ENCODE measurements at places on chromosomes 13 and 19.

- no peak for DNase-seq
Measured at GRCh38 chr19:28880735-28881401, 332.1 kb downstream of the UQCRFS1 start.

GRCh38 chr13:45301263-45301662 is 39.7 kb downstream of the TPT1 start:
- DNase-seq: no peak

DNA sequence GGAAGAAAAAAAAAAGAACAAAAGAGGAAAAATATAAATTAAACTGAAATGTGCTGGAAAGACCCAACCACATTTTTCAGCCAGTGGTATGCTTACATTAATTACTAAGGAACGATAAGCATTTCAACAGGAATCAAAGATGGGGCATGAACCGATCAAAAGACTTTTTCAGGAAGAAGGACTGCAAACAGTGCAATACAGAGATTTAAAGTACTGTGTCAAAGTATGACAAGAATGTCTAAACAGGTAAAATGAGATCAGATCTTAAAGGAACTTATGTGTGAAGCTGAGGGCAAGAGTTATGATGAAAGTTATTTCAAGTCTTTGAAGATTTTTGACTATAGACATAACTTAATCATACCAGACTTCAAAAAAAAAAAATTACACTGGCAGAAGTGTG is 1761.8 kb downstream of the SLITRK5 start:
- no peak for DNase-seq

DNA sequence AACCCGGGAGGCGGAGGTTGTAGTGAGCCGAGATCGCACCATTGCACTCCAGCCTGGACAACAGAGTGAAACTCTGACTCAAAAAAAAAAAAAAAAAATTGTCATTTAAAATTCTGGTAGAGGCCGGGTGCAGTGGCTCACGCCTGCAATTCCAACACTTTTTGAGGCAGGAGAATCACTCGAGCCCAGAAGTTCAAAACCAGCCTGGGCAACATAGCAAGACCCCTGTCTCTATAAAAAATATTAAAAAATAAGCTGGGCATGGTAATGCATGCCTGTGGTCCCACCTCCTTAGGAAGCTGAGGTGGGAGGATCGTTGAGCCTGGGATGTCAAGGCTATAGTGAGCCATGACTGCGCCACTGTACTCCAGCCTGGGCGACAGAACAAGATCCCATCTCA is 6.2 kb downstream of the NUCB1 start:
- DNase-seq: no peak
